ENCODE measurements at places on chromosomes 3 and 15. TPM values are rescaled to one million over a fixed set of nuclear protein-coding genes. Genes with fewer than 3 reads are reported as not detected.

DNA sequence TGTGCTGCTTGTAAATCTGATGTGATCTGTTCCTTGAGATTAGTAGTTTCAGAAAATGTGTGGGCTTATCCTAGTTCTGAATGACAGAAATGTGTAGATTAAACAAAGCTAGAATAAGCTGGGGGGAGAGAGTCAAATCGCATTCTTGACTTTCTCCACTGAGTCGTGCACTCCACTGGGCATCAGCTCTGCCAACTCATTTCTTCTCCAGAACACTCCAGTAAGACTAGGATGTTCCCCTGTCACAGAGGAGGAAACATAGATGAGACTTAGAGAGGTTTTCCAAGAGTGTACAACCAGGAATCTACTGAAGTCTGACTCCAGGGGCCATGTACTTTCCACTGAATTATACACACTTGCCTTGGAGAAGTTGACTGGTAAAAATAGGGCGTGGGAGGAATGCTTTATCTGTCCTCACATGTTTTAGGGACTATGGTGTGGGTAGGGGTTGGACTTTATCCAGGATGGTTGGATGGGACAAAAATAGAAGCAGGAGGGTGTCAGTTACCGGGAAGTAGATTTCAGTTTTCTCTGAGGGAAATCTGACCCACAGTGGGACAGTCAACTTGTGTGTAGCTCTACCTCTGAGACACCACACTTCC, 298.2 kb downstream of the UBE2E2 start:
- DNase-seq = no peak
- H3K27me3 ChIP-seq = no peaks in the 10 kb centered on the region
- H3K36me3 ChIP-seq = no peaks in the 10 kb centered on the region
- no peaks in the 10 kb centered on the region for H3K4me1 ChIP-seq

- no peaks in the 10 kb centered on the region for H3K4me1 ChIP-seq
- no peak overlapping the region for H3K4me3 ChIP-seq
- no peak overlapping the region for H3K27ac ChIP-seq
- DNase-seq = no peak
Measured at GRCh38 chr3:177589041-177589650, 391.9 kb upstream of the TBL1XR1 start.

- no peaks in the 10 kb centered on the region for H3K27me3 ChIP-seq
- no peak for DNase-seq
- H3K27ac ChIP-seq = no peak overlapping the region
Measured at GRCh38 chr3:180804916-180805315, 107.6 kb upstream of the FXR1 start.

- DNase-seq = no peak
- H3K4me3 ChIP-seq = peak overlapping the region; percentile 44
- H3K27ac ChIP-seq = peak overlapping the region; percentile 82
Measured at GRCh38 chr3:159854500-159855124, 134.0 kb upstream of the IL12A start.

GRCh38 chr3:37765591-37766488, 95.8 kb upstream of the CTDSPL start:
- H3K27ac ChIP-seq = peak overlapping the region; percentile 74
- no peaks in the 10 kb centered on the region for H3K36me3 ChIP-seq
- no peak overlapping the region for H3K4me3 ChIP-seq
- DNase-seq = no peak
- H3K27me3 ChIP-seq = no peaks in the 10 kb centered on the region

GRCh38 chr15:85889956-85890619, 95.4 kb upstream of the KLHL25 start:
- H3K27ac ChIP-seq = no peak overlapping the region
- no peak for DNase-seq
- H3K36me3 ChIP-seq = no peaks in the 10 kb centered on the region
- no peaks in the 10 kb centered on the region for H3K27me3 ChIP-seq
- H3K4me1 ChIP-seq = no peaks in the 10 kb centered on the region
- H3K4me3 ChIP-seq = no peak overlapping the region

DNA sequence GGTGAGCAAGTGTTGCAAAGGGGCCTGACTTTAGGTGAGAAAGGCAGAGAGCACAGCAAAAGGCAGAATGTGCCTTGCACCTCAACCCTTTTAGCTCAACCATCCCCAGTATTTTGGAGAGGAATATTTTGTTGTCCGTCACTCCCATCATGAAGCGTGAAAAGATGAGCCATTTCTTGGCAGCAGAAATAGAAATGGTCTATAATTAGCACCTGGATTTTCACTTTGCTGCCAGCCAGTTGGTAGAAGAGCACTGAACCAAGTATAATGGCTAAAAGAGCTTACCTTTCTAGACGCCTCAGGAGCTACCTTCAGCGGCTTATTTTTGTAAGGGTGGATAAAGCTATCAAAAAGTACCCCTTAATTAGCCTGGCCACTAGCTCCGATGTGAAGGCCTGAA, 406.7 kb downstream of the OCA2 start:
- no peak for DNase-seq
- H3K4me3 ChIP-seq = no peak overlapping the region
- peaks cover 18% of the 10 kb centered on the region for H3K4me1 ChIP-seq
- no peaks in the 10 kb centered on the region for H3K36me3 ChIP-seq
- no peaks in the 10 kb centered on the region for H3K27me3 ChIP-seq

DNA sequence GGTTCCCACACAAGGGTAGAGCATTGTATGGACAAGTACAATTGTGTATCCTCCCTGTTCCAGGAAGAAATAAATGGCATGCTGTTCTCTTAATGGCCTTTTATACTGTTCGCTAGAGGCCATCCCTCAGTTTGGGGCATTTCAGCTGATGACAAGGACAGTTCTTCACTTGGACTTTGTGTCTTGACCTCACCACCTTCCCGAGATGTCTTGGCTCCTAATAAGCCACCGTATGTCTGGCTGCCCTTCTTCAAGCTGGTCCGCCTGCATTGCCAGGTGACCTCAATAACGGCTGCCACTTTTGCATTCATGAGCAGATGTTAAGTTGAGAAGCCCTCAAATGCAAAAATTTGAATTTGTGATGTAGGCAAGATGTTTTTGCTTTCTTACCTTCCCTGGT, 24.1 kb downstream of the ZBTB38 start:
- peaks cover 8% of the 10 kb centered on the region for H3K36me3 ChIP-seq
- no peak overlapping the region for H3K27ac ChIP-seq
- no peaks in the 10 kb centered on the region for H3K27me3 ChIP-seq
- no peak overlapping the region for H3K4me3 ChIP-seq

GRCh38 chr3:153246331-153246730, 84.3 kb downstream of the RAP2B start:
- no peaks in the 10 kb centered on the region for H3K36me3 ChIP-seq
- no peak overlapping the region for H3K4me3 ChIP-seq
- no peaks in the 10 kb centered on the region for H3K27me3 ChIP-seq
- H3K4me1 ChIP-seq = no peaks in the 10 kb centered on the region

The LRRC31 gene
- not detected for total RNA-seq

The CPN2 gene
- total RNA-seq = not detected

Measured in right atrium auricular region (tissue), 2 donors.